Thoracic aorta (tissue), 2 donors: ENCODE measurements at places on chromosomes 1 and 21. TPM values are rescaled to one million over a fixed set of nuclear protein-coding genes. Genes with fewer than 3 reads are reported as not detected.
A peak's percentile ranks its signal among the peaks of the same experiment; 100 is the strongest.

SNX7 gene
- 38.6 TPM for total RNA-seq

BLACAT1 gene
- total RNA-seq, result not detected

CASZ1 gene
- total RNA-seq, result 20.6 TPM

LCE3D gene
- total RNA-seq, result not detected

FCRL5 gene
- total RNA-seq, result 0.21 TPM

OR2T35 gene
- total RNA-seq, result not detected

PSRC1 gene
- total RNA-seq, result 2.5 TPM

OR2T8 gene
- total RNA-seq, result not detected

CLCA2 gene
- not detected for total RNA-seq

SMPDL3B gene
- not detected for total RNA-seq

PTPN22 gene
- 8.1 TPM for total RNA-seq

AK5 gene
- 1.4 TPM for total RNA-seq

CD101 gene
- total RNA-seq, result 1.8 TPM

NTNG1 gene
- total RNA-seq, result 0.99 TPM

RAB29 gene
- 47.2 TPM for total RNA-seq

DNA sequence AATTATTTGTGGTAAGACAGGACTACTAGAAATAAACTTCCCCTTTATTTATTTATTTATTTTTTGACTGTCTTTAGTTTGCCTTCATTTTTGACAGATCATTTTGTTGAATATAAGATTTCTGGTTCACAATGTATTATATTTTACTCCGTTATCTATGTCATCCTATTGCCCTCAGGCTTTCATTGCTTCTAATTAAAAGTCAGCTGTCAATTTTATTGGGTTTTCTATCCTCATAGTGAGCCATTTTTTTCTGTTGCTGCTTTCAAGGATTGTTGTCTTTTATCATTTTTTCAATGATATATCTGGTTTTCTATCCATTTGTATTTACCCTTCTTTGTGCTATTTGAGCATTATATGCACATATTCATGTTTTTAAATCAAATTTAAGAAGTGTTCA, 866.2 kb downstream of the LRRIQ3 start:
- DNase-seq, result no peak

GRCh38 chr1:211549092-211549711, 29.8 kb downstream of the SLC30A1 start:
- DNase-seq, result no peak

- DNase-seq, result no peak
Observed at GRCh38 chr1:109298666-109299557, 7.9 kb downstream of the MYBPHL start.

GRCh38 chr1:197464044-197464443, 196.0 kb downstream of the CRB1 start:
- no peak for DNase-seq

- no peak for DNase-seq
Observed at GRCh38 chr1:186215636-186216035, 159.4 kb downstream of the TPR start.

DNA sequence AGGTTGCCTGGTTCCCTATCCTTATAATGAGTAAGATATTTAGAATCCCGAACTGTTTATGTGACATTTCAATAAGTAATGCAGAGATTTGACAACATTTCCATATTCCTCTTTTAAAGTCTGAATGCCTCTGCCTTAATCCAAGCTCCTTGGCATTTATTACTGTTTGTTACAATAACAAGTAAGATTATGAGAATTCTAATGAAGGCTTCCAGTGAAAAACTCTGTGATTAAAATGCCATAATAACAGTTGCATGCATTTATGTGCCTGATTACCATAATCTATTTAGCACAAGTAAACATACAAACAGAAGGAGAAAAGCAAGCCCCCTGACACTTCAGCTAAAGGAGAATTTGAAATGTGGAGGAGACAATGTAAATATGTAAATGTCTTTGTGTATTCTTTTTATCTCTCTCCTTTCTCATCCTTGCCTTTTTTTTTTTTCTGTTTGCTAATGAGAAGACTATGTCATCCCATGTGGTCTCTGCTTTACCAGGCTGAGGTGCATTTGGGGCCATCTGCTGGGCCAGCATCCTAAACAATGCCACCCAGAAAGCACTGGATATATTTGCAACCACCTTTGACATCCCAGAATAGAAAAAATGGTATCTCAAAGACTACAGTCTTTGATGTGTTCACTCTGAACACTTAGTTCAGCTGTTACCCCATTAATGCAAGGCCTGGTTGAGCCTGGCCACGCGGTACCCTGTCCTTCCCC, 17.2 kb upstream of the OLIG2 start:
- no peak for DNase-seq

- DNase-seq, result no peak
Observed at GRCh38 chr1:226355669-226356551, 46.9 kb upstream of the LIN9 start.

GRCh38 chr1:21058035-21058793, 118.5 kb downstream of the EIF4G3 start:
- DNase-seq, result no peak

GRCh38 chr1:68015369-68015768, 35.1 kb downstream of the DIRAS3 start:
- no peak for DNase-seq

- peak; percentile 47 for DNase-seq
Observed at GRCh38 chr1:41496080-41497055, 11.9 kb upstream of the EDN2 start.

- DNase-seq, result no peak
Observed at GRCh38 chr1:226964068-226964425, 24.0 kb downstream of the COQ8A start.

GRCh38 chr1:44501047-44501890, 96.2 kb downstream of the RNF220 start:
- DNase-seq, result no peak

- DNase-seq, result no peak
Observed at GRCh38 chr1:201750120-201750519, 78.8 kb upstream of the IPO9 start.

DNA sequence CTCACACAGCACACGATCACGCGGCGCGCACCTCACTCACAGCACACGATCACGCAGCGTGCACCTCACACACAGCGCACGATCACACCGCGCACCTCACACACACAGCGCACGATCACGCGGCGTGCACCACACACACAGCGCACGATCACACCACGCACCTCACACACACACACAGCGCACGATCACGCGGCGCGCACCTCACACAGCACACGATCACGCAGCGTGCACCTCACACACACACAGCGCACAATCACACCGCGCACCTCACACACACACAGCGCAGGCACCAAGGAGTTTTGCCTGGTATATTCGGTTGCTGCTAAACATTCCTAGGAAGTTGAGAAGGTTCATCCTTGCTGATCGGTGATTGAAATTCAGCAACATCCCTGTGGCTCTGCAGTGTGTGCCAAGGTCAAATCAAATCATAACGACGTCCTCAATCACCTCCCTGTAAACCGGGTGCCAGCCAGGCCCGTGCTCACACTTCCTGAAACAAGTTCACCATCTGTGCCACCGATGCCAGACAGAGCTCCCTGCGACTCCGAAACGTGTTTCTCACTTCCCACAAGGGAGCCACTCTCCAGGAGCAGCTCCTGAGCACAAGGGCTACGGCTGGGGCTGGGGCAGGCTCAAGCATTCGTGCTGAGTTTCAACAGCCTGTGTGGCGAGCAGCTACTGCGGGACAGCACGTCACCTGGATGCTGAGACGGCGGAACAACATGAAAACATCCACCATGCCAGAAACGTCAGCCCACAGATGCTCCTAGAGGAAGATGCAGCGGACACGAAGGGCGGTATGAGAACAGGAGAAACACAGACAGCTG, 30.2 kb downstream of the WDR4 start:
- DNase-seq, result no peak

GRCh38 chr1:150695561-150695960, 1.4 kb downstream of the GOLPH3L start:
- no peak for DNase-seq

- no peak for DNase-seq
Observed at GRCh38 chr1:1150100-1150499, 23.6 kb upstream of the TTLL10 start.

- no peak for DNase-seq
Observed at GRCh38 chr1:70902211-70902610, 145.4 kb downstream of the PTGER3 start.

DNA sequence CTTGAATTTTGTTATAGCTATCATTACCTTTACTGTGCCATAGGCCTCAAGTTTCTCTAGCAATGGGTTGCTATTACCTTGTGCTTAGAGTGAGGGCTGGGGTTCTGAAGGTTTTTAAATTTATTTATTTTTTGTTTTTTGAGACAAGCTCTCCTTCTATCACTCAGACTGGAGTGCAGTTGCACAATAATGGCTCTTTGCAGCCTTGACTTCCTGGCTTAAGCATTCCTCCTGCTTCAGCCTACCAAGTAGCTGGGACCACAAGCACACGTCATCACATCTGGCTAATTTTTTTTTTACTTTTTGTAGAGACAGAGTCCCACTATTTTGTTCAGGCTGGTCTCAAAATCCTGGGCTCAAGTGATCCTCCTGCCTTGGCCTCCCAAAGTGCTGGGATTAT, 41.5 kb downstream of the SNX27 start:
- DNase-seq, result no peak

DNA sequence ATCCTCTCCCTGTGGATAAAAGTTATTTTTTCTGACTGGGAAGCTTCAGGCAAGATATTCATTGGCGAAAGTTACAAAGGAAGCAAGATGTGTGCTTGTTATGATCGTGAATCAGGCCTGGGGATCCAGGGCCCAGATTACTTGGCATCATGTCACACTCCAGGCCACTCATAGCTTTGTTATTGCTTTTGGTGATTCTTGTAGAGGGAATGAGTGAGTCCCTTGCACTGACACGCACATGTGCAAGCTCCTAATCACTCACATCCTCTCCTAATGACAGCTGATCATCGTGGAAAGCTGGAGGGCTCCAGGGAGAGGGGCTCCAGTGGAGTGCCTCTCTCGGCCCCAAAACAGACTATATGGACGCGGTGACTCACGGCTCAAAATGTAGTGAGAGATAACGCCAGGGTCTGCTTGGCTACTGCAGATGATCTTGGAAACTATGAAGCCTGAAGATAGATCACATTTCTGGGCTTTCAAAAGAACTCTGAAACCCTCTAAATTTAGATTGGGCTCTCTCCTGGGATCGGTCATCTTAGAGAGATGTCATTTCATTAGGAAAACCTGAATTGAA, 481.1 kb upstream of the USP24 start:
- peak; percentile 11 for DNase-seq

GRCh38 chr1:232990176-232991128, 40.0 kb downstream of the NTPCR start:
- DNase-seq, result no peak

DNA sequence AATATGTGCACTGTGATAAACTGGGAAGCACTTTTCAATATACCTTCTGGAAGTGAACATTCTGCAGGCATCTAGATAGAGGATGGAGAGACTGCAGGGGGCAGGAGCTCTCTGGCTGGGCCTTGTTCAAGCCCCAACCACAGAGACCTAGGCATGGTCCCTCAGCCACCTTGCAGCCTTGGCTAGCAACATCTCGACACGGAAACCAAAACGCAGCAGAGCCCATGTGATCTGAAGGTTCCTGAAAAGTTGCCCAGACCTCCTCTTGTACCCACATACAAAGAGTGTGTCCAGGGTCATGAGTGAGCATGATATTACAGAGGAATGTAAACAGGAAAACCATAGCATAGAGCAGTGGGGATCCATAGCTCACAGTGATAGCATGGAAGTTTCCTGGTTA, 33.1 kb upstream of the SAMD11 start:
- DNase-seq, result no peak

DNA sequence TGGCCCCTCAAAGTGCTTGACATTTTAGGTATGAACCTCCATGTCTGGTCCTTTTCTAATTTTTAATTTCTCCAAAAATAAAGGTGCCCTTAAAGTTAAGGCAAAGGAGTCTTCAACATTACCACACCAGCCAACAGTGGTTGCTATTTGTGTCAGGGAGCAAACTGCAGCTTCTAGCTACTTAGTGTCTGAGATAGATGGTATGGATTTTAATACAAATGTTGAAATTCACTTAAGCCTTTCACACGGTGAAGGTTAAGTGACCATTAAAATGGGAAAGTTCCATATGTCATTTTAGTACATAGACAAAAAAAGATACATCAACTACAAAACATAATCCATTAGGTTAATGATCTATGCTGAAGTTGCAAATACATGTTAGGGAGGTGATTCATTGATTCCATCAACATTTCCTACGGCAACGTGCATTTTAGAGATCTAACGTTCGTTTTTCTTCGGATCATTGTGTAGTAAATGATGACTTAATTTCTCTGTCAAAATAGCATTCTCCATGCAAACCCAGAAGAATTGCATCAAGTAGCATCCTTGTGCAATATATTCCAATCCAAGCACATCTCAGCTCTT, 48.2 kb upstream of the RGS21 start:
- DNase-seq, result no peak

- DNase-seq, result no peak
Observed at GRCh38 chr1:243713470-243714186, 136.4 kb downstream of the AKT3 start.

GRCh38 chr21:25559746-25560145, 47.5 kb downstream of the MRPL39 start:
- no peak for DNase-seq

DNA sequence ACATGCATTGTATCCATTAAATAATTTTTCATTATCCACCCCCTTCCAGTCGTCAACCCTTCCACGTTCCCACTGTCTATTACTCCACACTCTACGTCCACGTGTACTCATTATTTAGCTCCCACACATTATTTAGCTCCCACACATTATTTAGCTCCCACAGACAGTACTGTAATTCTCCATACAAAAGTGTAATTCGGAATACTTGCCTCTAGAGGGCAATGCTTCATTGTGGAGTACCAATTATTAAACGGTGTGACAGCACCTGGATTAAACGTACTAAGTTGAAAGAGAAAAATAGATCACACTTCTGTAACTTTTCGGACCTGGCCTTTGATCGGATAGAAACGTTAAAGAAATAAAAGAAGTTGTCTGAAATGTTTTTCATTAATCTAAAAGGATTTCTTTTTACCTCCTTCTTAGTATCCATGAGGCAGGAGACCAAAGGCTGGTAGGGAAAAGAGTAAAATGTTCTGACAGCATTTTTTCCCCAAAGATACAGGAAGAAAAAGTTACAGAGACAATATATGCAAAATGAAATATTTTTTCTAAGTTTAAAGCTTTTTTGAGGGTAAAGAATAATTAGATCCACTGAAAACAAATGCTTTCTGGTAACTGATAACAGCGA, 99.2 kb downstream of the LHX8 start:
- DNase-seq, result no peak

GRCh38 chr1:216705676-216706075, 17.6 kb downstream of the ESRRG start:
- DNase-seq, result no peak

GRCh38 chr1:240831191-240831631, 219.3 kb upstream of the GREM2 start:
- DNase-seq, result no peak

- DNase-seq, result no peak
Observed at GRCh38 chr1:200674838-200675587, 5.3 kb upstream of the DDX59 start.

- DNase-seq, result no peak
Observed at GRCh38 chr1:235726557-235726956, 77.0 kb upstream of the GNG4 start.

DNA sequence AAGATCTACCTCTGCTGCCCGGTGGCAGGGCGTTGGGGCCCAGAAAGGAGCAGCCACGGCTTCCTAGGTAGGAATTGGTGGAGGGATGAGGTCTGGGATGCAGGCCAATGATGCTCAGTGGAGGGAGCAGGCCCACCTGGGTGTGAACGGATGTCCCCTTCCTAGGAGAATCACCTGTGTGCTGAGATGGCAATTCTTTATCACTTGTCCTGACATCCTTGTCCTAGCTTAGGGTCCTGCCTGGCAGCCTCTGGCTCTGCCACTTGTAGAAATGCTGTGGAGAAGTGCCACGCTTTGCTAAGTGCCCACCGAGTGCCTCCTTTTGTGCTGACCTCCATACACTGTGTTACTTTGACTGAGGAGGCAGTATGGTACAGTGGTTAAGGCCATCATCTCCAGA, 12.8 kb downstream of the EDN2 start:
- DNase-seq, result no peak
